ENCODE measurements at places on chromosomes 2 and 18.
A peak's percentile ranks its signal among the peaks of the same experiment; 100 is the strongest.

- H3K27ac ChIP-seq: no peak overlapping the region
- H3K4me3 ChIP-seq: no peak overlapping the region
- DNase-seq: peak; percentile 74
- no peaks in the 10 kb centered on the region for H3K4me1 ChIP-seq
- no peaks in the 10 kb centered on the region for H3K36me3 ChIP-seq
These were observed 21.8 kb downstream of the ATG4B start for GRCh38 chr2:241659150-241659739.

DNA sequence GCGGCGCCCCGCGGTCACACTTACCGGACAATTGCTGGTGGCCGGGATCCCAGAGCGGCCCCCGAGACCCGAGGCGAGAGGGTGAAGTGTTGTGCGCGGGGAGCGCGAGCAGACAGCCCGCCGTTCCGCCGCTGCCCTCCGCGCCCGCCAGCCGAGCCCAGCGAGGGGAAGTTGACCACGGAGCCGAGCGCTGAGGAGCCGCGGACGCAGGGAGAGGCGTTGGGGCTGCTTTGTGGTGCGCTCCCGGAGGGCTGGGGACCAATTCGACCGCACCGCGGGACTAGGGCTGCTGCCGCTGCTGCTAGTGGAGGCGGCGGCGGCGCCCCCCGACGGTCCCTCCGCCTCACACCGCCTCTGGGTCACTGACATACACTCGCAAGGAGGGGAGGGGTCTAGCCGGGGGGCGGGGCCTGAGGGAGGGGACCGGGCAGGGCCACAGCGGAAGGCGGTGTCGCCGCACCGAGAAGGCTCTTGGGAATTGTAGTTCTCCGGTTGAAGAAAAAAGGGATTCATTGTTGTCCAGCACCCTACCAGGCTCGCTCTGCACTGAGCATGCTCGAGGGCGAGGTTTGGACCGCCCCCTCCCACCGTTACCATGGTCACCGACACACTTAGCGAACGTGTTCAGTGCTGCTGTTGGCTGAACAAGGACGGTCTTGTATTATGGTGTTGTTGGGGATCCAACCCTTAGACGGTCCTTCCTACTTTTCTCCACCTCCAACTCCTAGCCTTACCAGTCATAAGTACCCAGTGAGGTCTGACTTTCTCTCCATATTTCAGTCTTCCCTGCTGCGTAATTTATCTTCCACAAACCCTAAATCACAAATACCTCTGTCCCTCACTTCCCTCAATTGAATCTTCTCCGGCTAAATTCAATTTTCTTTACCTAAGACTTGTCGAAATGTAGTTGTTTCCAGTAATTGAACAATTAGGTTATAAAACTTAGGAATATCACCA is at the start of gene PELI1:
PELI1 (minus strand) TSS at position 364 of the 957 bp plus-strand sequence. CDS start 36,110 bp downstream, outside the sequence.
- peaks cover 11% of the 10 kb centered on the region for H3K4me1 ChIP-seq
- peak; percentile 98 for DNase-seq
- no peaks in the 10 kb centered on the region for H3K27me3 ChIP-seq

DNA sequence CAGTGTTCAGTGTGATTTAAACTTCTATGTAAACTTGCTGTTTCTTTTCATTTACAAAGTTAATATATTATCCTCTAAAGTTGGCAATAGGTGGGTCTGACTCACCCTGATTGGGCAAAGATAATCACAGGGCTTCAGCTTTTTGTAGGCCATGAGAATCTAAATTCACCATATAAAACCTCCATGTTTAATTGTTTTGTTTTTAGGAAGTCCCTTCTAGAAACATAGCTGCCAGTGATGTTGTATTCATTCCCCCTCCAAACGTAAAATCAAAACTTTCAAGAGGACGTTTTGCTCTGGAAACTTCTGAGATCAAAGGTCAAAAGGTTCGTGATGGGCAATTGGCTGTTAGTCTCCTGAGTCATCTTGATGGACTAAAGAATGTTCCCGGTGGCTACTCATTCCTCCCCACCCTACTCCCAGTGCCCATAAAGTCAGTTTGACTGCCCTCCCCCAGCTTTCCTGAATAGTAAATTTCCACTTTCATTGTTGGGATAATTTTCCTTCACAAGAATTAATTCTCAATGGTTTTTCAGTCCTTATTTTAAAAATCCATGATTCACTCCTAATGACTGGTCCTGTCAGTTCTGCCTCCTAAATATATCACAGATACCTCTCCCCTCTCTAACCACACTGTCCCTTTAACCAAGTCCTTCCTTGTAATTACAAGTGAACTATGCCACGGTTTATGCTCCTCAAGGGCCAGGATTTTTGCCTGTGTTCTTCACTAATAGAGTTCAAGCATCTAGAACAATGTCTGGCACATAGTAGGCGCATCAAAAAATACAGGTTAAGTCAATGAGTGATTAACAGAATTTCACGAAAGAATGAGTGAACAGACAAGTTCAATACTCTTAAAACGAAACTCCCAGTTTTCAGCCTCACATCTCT is 164.4 kb upstream of the VRK2 start:
- no peaks in the 10 kb centered on the region for H3K36me3 ChIP-seq
- no peaks in the 10 kb centered on the region for H3K27me3 ChIP-seq
- peaks cover 11% of the 10 kb centered on the region for H3K4me1 ChIP-seq
- H3K4me3 ChIP-seq: no peak overlapping the region
- H3K27ac ChIP-seq: peak overlapping the region; percentile 89

- H3K27ac ChIP-seq: no peak overlapping the region
- no peak overlapping the region for H3K4me3 ChIP-seq
- H3K36me3 ChIP-seq: no peaks in the 10 kb centered on the region
These were observed 20.5 kb downstream of the ACOXL start for GRCh38 chr2:110752871-110753270.

Data from hepatocyte (in vitro differentiated cells).